ENCODE measurements at places on chromosomes 7 and 10.

GRCh38 chr7:30935569-30935877 is 23.9 kb downstream of the AQP1 start:
- no peak for DNase-seq

GRCh38 chr7:4500812-4501211 is 181.3 kb upstream of the FOXK1 start:
- DNase-seq = no peak

GRCh38 chr10:60041489-60042133 is 135.3 kb upstream of the CCDC6 start:
- DNase-seq = no peak

- DNase-seq = no peak
Measured at GRCh38 chr10:101080933-101081931, 19.4 kb downstream of the KAZALD1 start.

DNA sequence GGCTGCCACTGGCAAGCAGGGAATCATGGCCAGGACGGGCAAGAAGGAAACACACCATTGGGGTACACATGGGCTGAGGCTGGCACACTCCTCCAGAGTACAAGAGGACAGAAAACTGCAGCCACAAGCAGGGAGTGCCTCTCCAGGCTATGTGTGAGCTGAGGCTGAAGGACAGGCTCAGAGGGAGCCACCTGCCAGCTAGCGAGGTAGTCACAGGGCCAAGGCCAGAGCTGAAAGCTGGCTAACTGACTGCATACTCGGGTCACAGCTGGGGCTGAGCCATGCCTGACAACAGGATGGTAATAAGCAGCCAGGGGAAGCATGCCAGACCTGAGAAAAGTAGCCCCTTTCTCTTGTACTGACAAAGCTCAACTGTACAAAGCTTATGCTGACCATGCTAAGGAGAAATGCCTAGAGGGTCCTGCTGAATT is 52.0 kb downstream of the KIF5B start:
- DNase-seq = no peak

GRCh38 chr10:68594405-68594804 is 34.3 kb downstream of the TET1 start:
- DNase-seq = no peak

DNA sequence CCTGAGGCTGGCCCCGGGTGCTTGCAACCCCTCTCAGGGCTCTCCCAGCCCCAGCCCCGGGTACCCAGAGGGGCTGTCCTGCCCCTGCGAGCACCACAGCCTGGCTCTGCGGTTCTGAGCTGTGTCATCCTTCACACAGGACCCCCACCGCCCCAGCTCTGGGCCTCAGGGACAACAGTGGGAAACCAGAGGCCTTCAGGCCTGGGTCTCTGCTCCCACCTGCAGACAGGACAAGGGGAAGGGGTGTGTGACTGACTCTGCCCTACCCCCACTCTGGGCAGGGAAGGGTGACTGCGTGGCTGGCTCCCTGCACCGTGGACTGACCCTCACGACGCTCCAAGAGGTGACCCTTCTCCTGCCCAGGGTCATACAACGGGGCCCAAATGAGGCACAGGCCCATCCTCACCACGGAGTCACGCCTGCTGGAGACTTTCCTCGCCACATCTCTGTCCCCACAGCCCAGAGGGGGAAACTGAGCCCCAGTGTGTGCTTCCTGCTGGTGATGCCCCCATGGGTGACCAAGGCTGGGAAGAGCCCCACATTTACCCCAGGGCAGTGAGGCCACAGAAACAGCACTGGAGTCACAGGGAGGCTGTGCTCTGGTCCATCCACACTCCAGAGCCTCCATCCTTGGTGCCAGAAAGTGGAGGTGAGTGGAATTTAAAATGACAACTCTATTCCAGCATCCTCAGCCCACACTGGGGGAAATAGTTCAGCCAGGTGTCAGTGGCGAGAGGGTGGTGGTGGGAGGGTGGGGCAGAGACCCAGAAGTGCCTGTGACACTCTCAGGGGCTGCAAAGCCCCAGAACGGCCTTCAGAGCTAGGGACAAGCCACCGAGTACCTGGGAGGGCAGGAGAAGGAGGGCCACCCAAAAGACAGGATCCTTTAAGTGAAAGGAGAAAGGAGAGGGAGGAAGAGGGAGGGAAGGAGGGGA is 13.6 kb downstream of the CAMK2B start:
- no peak for DNase-seq

DNA sequence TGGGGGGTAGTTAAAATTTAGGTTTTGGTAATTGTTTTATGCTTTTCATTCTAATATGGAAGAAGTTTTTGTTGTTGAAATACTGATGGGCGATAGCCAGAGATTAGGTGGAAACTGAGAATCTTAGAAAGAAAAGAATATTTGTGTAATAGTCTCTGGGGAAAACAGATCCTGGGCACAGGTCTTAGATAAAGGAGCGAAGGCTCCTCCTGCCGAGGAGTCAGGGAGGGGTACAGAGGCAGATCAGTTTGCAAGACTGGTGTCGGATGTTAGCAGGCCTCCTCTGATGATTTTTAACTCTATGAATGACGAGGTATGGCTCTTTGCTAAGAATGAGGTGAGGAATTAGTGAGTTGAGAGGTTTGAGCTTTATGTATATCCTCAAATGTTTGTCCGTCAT is 339.7 kb downstream of the HGF start:
- DNase-seq = no peak

- no peak for DNase-seq
Measured at GRCh38 chr7:7127773-7128172, 54.6 kb upstream of the C1GALT1 start.

DNA sequence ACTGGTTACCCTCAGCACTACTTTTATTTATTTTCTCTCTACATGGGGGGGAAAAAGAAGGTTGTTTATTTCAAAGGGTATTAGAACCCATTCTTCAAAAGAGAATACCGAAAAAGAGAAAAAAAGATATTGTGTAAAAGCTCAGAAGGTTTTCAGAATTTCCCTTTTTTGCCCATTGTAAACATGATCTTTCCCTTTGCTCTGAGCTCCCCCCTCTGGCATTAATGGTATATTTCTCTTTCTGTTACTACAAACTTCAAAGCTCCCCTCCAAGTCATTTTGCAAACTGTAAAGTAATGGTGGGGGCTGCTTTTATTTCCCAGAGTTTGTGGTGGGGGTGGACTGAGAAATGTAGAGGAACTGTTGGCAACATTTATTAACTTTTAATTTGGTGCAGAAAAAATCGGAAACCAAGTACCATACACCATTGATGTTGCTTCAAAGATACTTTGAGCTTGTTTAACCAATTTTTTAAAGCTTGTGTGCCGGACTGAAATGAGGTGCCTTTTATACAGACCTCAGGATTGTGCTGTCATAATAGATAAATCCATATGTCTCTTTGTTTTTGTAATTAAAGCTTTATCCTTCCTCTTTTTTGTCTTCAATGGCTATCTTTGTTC is 181.5 kb downstream of the EXOC4 start:
- no peak for DNase-seq

DNA sequence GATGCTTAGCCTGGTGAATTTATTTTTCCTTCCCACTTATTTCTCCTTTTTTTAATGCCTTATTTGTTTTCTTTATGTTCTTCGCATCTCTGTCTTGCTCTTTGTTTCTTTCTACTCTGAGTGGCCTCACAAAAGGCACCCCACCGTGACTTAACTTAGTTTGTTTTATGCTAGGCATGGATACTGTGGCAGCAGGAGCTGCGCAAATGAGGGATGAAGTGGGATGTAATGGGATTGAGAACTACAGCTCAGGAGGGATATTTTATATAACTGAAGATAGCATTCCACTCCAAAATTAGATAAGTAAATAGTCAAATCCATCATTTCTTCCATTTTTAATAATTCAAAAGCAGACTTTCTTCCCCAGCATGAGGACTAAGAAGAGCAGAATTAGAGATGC is 1.7 kb upstream of the CACNA2D1 start:
- no peak for DNase-seq

DNA sequence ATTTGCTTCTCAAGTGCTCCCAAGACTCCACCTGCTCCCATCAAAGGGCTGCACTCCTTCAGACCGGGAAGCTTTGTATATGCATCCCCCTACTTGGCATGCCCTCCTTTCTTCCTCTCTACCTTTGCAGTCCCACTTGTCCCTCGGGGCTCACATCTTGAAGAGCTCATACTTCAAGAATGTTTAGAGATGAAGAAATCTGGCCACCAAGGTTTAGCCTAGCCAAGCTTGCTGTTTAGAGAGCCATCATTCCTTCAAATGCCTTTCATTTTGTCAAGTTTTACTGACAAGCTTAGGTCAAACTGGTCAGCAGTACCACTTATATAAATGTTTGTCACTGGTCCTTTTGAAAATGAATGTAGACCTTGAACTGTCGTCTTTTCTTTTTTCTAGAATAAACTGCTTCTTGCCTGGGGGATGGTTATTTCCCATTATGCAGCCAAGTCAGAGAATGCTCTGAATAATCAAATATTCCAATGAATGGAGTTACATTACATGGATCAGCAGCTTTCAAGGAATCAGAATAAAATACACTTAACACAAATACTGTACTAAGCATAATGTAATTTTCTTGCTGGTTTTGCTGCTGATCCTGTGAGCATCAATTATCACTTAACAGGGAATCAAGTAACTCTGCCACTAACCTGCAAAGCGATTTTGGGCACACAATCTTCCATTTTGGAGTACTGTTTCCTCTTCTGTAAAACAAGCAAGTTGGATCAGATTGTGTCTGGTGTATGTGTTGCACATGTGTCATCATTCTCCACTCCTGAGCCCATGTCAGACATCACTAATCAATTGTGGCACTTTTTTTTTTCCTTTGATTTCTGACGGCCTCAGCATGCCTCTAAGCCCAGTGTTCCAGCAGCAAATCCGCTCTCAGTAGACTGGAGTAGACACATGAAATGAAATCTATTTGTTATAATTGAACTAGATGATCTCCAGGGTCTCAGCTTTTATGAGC is 357.9 kb downstream of the PTEN start:
- DNase-seq = no peak

DNA sequence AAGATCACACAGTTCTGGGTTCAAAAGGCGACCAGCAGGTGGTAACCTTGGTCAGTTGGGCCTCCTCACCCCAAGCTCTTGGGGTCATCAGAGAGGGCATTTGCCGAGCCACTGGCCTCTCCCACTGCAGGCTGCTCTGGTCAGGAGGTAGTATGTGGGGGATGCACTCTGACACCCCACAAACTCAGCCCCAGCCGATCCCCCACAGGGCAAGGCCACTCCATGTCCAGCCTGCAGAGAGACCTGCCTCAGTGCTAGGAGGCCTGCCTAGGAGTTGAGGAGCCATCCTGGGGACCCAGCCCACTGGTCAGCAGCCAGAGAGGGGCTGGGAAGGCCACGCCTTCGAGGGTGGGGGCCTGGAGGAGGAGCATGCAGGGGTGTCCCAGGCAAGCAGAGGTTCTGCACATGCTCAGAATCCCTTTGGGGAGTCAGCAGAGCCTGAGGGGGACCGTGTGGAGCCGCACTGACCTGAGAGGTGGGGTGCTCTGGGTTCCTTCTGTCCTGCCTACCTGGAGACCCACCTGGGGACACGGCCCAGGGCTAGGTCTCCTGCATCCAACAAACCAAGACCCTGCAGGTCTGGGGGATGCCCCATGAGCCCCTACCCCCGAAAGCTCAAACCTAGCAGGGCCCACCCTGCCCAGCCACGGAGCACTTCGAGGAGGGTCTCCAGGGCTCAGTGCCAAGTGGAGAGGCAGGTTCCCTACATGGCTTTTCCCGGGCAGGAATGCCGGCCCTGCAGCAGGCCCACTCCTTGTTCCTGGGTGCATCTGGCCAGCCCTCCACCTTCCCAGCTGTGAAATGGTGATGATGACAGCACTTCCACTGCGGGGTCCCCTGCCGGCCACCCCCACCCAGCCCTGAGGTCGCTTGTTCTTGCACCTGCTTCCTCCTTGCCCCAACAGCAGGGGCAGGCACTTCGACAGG is 58.5 kb downstream of the RASGEF1A start:
- no peak for DNase-seq
